ENCODE measurements at places on chromosomes 5 and 9.
A peak's percentile ranks its signal among the peaks of the same experiment; 100 is the strongest.

GRCh38 chr9:122095010-122095767, 2.1 kb upstream of the TTLL11 start:
- DNase-seq = peak; percentile 24

GRCh38 chr5:14272548-14273205, 129.5 kb downstream of the TRIO start:
- DNase-seq = no peak

GRCh38 chr5:112885001-112885400, 23.9 kb downstream of the SRP19 start:
- DNase-seq = no peak

DNA sequence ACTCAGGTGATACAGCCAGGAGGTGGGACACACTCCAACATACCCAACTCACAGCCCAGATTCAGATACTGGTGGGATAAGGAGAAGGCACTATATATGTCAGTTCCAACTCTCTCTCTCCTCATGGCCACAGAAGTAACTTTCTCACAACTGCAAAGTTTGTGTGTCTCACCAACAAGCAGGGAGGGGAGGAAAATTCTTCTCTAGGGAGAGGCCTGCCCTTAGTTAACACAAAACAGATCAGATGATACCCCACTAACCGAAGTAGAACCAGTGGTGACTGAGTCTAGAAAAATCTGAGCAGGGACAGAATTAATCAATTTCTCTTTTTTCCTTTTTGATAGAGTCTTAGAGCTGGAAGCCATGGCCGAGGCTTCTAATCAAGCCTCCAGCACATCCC, 133.1 kb downstream of the ADAMTS12 start:
- no peak for DNase-seq

GRCh38 chr9:33125871-33126823, 41.0 kb downstream of the B4GALT1 start:
- no peak for DNase-seq

- no peak for DNase-seq
Observed at GRCh38 chr9:122396614-122397148, 25.9 kb downstream of the PTGS1 start.

GRCh38 chr9:115016344-115016743, 86.0 kb upstream of the TNFSF8 start:
- no peak for DNase-seq
